ENCODE measurements at places on chromosomes 13 and 19. TPM values are rescaled to one million over a fixed set of nuclear protein-coding genes. Genes with fewer than 3 reads are reported as not detected.
A peak's percentile ranks its signal among the peaks of the same experiment; 100 is the strongest.

- no peaks in the 10 kb centered on the region for H3K4me1 ChIP-seq
- no peak overlapping the region for H3K27ac ChIP-seq
- DNase-seq: peak; percentile 35
- H3K36me3 ChIP-seq: no peaks in the 10 kb centered on the region
- no peak overlapping the region for H3K4me3 ChIP-seq
Observed at GRCh38 chr13:31538067-31539042, 201.0 kb upstream of the RXFP2 start.

DNA sequence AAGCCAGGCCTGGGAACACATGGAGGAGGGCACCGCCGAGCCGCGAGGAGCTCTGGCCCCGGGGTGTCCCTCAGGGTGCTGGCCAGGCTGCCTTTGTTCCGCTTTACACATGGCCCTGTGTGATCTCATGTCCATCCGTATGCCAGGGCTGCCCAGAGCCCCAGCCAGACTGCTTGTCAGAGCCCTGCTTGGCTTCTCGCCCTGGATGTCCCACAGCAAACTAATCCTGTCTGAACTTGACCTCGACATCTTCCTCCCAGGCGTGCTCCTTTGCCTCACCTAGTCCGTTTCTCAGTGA, 14.3 kb downstream of the BCKDHA start:
- H3K27me3 ChIP-seq: no peaks in the 10 kb centered on the region
- no peak overlapping the region for H3K4me3 ChIP-seq
- H3K36me3 ChIP-seq: peaks cover 2% of the 10 kb centered on the region
- no peaks in the 10 kb centered on the region for H3K4me1 ChIP-seq
- no peak overlapping the region for H3K27ac ChIP-seq
- no peak for DNase-seq

DNA sequence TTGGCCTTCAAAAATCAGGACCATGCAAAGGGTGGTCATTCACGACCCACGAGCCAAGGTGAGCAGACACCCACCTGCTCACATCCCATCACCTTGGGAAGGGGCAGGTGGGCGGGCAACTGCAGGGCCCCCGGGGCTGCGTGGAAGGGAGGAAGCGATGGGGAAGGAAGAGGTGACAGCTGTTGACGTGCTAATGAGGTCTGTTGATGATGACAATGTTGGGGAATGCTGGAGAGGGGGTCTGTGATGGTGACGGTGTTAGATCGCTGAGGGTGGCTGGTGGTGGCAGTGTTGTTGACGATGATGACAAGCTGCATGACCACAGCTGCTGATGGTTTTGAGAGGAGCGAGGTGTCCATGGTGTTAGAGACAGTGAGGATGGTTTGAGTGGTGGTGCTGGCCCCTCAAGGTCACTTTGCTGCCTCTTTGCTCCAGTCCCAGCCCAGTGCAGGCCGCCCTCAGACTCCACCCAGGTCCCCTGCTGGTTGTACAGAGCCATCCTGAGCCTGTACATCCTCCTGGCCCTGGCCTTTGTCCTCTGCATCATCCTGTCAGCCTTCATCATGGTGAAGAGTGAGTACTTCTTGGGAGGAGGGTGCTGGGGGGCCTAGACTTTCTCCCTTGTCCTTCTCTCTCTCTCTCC, 900 bp downstream of the MCEMP1 start:
- H3K4me3 ChIP-seq: peak overlapping the region; percentile 33
- peak overlapping the region; percentile 7 for H3K27ac ChIP-seq
- H3K27me3 ChIP-seq: no peaks in the 10 kb centered on the region
- DNase-seq: no peak

DNA sequence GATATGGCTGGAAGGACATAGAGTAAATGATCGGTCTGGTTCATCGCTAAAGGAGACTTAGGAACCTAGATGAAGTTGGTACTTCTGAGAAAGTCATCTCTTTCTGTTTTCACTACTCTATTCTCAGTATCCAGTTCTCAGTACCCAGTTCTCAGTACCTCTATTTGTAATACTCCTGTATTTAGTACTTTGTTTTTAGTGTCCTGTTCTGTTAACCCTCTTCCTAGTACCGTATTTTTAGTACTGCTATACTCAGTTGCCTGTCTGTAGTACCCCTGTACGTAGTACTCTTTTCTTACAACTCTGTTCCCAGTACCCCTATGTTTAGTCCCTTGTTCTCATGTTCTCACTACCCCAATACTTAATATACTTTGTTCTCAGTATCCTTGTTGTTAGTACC, 1.2 kb downstream of the RFXAP start:
- H3K27ac ChIP-seq: peak overlapping the region; percentile 89
- H3K4me1 ChIP-seq: peaks cover 33% of the 10 kb centered on the region
- H3K4me3 ChIP-seq: peak overlapping the region; percentile 79
- H3K27me3 ChIP-seq: no peaks in the 10 kb centered on the region

DNA sequence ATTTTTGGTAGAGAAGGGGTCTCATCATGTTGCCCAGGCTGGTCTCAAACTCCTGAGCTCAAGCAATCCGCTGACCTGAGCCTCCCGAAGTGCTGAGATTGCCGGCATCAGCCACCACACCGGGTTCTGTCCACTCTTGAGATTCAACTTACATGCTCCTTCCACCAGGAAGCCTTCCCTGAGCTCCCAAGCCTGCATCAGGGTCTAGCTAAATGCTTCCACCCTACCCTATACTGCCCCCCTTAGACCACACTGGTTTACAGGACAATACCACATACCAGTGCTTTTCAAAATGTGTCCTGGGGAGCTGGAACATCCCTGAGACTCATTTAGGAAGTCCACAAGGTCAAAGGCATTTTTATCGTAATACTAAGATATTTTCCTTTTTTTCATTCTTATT, 15.1 kb upstream of the CACNG8 start:
- H3K36me3 ChIP-seq: no peaks in the 10 kb centered on the region
- no peak overlapping the region for H3K27ac ChIP-seq

DNA sequence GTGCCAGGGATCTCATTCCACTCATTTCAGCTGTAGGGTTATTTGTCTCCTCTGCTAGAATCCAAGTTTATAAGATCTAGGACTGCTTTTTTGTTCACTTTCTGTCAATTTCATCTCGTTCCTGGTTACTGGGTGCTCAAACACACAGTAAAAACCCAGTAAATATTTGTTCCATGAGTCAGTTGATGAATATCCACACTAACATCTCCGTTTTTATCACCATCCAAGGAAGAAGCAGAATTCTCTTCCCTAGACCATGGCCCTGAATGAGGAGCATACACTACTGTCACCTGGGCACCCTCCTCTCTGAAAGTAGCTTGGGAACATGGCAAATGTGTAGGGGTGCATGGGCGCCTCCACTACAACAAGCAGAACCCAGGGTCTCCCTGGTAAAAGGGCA, 390.8 kb downstream of the FOXO1 start:
- H3K36me3 ChIP-seq: no peaks in the 10 kb centered on the region
- no peak overlapping the region for H3K4me3 ChIP-seq
- no peak for DNase-seq

DNA sequence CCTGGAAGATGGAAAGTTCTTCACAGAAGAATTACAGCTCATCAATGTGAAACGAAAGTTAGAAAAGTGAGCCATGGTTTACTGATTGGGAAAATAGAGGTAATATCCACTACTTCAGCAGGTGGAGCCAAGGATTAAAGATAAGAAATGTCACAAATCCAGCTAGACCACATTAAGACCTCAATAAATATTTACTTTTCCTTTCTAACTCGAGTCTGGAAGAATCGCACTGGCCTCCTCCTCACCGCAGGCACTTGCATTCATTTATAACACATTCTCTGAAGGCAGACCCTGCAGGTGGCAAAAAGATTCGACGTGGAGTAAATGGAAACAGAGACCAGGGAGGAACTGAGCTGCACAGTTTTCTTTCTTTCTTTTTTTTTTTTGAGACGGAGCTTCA, 7.4 kb downstream of the SLC35E1 start:
- peaks cover 3% of the 10 kb centered on the region for H3K4me1 ChIP-seq
- no peak overlapping the region for H3K27ac ChIP-seq
- no peak overlapping the region for H3K4me3 ChIP-seq

DNA sequence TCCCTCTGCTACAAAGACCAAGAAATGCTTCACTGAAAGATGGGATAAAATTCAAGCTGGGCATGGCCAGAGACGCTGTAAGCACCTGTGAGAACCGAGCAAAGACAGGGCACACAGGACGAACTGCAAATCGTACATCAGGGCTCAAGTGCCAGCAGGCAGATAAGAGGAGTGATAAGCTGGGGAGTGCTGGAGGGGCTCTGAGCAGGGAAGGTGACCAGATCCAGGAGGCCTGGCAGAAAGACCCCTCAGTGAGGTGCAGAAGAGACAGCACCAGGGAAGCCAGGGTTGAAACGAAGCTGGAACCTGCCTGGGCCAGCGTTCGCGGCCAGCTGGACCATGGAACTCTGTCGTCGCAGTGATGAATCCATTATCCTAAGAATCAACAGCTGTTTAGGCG, 10.2 kb downstream of the RAB20 start:
- H3K27me3 ChIP-seq: no peaks in the 10 kb centered on the region
- no peak for DNase-seq
- H3K4me3 ChIP-seq: no peak overlapping the region

- peak; percentile 26 for DNase-seq
- no peaks in the 10 kb centered on the region for H3K27me3 ChIP-seq
- no peaks in the 10 kb centered on the region for H3K36me3 ChIP-seq
- H3K4me3 ChIP-seq: no peak overlapping the region
- no peak overlapping the region for H3K27ac ChIP-seq
Observed at GRCh38 chr19:3669947-3670795, 30.1 kb downstream of the PIP5K1C start.

GRCh38 chr13:79187917-79188690, 218.0 kb downstream of the RBM26 start:
- H3K4me1 ChIP-seq: no peaks in the 10 kb centered on the region
- H3K27me3 ChIP-seq: no peaks in the 10 kb centered on the region
- no peak for DNase-seq
- H3K36me3 ChIP-seq: no peaks in the 10 kb centered on the region
- no peak overlapping the region for H3K4me3 ChIP-seq

- no peak for DNase-seq
- H3K27me3 ChIP-seq: no peaks in the 10 kb centered on the region
- H3K4me3 ChIP-seq: no peak overlapping the region
- no peaks in the 10 kb centered on the region for H3K4me1 ChIP-seq
Observed at GRCh38 chr13:40315416-40316064, 350.9 kb downstream of the FOXO1 start.

Gene GPR12
- not detected for total RNA-seq

Gene MAP4K1
- total RNA-seq: 1.5 TPM

Gene IGFL2
- total RNA-seq: 0.45 TPM

Gene IL11
- total RNA-seq: 0.42 TPM

Gene TMEM255B
- 0.06 TPM for total RNA-seq

Gene CKM
- total RNA-seq: not detected

Data from A673 (cell line).